Effector CD4-positive, alpha-beta T cell (primary cell): ENCODE measurements at places on chromosomes 3 and 15.
A peak's percentile ranks its signal among the peaks of the same experiment; 100 is the strongest.

GRCh38 chr3:123447749-123448517, 957 bp downstream of the ADCY5 start:
- peak; percentile 11 for DNase-seq

DNA sequence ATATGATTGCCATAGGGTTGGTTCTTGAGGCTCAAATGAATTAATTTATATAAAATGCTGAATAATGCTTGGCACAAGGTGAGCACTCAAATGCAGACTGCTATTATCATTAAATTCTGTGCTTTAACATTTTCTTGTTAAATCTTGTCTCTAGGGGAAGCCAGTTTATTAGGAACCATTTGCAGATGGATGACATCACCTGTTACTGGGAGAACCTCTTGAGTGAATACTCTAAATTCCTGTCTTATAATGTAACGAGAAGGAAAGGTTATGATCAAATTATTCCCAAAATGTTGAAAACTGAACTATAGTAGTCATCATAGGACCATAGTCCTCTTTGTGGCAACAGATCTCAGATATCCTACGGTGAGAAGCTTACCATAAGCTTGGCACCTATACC, 6.2 kb upstream of the TIMMDC1 start:
- DNase-seq, result no peak

DNA sequence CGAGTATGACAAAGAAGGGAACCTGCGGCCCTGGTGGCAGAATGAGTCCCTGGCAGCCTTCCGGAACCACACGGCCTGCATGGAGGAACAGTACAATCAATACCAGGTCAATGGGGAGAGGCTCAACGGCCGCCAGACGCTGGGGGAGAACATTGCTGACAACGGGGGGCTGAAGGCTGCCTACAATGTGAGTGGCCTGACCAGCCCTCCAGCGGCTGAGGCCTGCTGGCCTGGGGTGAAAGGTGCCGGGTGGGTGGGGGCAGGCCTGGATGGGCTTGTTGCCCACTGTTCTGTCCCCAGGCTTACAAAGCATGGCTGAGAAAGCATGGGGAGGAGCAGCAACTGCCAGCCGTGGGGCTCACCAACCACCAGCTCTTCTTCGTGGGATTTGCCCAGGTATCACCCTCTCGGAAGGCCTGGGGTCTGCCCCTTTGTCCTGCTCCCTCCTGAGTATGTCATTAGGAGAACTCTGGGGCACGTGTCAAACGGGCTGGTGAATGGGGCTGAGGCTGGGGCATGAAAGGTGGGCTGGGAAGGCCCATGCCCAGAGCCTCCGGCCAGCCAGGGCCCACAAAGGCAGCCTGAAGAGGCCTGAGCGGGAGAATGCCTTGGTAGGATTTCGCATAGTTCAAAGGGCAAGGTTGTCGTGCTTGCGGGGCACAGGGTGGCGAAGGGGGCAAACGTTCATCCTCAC, 7.8 kb upstream of the PSMD2 start:
- no peak for DNase-seq

DNA sequence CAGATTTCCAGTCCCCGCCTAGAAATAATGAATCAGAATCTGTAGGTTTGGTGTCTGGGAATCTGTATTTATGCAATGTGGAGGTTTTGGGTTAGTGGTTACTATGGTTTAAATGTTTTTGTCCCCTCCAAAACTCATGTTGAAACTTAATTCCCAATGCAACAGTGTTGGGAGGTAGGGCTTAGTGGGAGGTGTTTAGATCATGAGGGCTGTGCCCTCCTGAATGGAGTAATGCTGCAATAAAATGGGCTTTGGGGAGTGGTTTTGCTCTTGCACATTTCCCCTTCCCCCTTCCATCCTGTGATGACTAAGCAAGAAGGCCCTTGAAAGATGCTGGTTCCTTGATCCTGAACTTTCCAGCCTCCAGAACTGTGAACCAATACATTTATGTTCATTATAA, 9.2 kb upstream of the RFC4 start:
- DNase-seq, result no peak

DNA sequence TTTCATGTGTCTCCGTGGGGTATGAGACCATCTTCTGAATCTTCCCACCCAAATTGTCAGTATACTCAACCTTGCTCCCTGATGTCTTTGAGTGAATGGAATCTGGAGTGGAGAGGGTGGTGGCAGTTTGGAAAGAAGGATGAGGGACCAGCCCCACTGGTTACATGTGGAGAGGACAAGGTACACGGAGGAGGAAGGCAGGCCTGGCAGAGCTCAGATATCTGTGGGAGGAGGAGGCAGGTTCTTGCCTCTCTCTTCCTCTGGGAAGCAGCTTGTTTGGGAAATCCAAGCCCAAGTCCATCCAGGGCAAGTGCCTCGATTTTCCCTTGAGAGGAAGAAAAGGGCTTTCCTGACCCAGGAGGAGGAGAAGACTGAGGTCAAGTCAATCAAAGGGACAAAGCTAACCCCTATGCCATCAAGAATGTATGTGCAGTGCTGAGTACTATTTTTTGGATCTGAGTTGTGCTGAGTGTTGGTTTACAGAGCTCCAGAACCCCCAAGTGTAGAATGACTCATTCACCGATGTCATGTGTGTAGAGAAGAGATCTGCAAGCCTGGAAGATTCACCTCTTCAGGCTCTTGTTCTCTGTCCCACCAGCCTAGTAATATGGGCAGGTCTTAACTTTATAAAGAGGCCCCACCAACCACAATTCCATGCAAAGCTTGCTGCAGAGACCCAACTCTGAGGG, 19.8 kb upstream of the LOXL1 start:
- DNase-seq, result no peak

DNA sequence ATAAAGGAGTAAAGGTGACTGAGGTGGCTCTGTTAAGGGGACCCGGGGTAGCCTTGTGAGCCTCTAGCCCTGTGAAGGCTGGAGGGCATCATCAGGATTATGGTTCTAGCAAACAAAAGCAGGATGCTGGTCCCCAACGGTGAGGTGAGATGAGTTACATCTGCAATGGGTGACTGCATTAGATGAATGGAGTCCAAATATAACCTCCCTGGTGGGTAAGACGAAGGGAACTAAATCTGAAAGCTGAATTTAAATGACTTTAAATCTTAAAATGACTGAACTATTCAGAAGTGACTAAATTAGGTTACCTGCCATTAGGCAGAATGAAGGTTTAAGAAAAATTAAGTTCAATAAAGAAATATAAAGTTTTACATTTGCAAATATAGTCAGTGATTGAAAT, 4.6 kb upstream of the HLTF start:
- no peak for DNase-seq

DNA sequence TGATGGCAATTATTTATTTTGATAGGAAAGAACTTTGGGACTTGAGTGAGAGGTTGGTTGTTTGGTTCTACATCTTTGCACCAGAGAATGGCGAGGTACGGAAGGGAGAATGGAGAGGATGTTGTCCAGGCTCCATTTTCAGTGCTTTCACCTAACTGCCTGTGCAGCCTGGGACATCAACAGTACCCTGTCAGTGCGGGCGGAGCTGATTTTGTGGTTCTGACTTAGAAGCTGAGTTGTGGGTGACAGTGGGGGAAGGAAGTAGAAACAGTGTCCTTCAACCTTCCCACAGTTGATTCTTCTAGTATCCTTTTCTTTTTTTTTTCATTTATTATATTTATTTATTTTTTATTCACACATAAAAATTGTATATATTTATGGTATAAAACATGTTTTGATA, 95.3 kb downstream of the TIGIT start:
- no peak for DNase-seq

GRCh38 chr3:195168009-195168762, 102.8 kb downstream of the XXYLT1 start:
- no peak for DNase-seq

- DNase-seq, result no peak
These were observed 10.0 kb upstream of the ATP2B2 start for GRCh38 chr3:10515396-10515795.

GRCh38 chr15:48498828-48499227, 146.7 kb downstream of the FBN1 start:
- DNase-seq, result no peak

DNA sequence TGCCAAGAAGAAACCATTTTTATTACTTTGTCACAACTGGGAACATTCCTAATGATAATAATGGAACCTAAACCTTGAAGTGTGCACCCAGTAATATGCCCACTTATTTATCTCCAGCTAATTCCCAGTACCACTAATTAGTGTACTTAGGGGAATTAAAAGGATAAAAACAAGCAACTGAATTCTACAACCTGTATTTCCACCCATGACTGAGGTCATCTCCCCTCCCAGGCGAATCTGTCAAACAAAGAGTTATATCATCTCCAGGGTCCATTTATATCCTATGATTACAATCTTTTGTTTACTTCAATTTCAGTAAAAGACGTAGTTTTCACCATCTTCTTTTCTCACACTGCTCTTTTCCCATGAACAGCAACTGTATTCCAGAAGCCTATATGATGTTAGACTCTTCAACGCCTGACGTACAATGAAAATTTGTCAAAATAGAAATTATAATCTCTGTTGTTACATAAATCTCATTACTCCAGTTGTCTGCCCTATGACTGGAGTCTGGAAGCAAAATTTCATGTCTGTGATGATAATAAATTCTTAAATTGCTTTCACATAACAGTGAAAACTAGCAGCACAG, 177.6 kb downstream of the GOLIM4 start:
- no peak for DNase-seq
